Activated T-cell treated with anti-CD3 and anti-CD28 coated beads for 1 hour (primary cell): ENCODE measurements at places on chromosomes 5 and 9.

GRCh38 chr9:128392302-128393144 lies 21.3 kb downstream of the URM1 start:
- no peak for DNase-seq

- no peak for DNase-seq
Measured at GRCh38 chr9:34070606-34071324, 22.1 kb upstream of the UBAP2 start.

DNA sequence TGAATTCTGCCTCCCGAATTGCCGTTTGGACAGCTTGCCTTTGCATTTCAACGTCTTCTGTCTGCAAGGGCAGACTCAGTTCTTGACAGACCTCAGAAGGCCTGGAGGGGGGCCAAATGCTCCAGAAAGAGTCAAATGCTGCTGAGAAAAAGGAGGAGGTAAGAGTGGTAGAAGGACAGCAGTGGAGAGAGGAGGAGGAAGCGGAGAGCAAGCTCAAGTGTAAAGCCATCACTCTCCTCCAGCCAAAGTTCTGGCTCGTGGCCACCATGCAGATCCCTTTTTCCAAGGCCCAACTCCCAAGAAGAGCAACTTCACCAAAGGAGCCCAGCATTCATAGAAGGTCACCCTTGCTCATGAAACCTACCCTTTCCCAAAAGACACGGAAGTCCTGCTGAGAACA lies 36.9 kb upstream of the SMIM23 start:
- DNase-seq = no peak

GRCh38 chr9:117034866-117035265 lies 347.8 kb downstream of the TRIM32 start:
- no peak for DNase-seq

DNA sequence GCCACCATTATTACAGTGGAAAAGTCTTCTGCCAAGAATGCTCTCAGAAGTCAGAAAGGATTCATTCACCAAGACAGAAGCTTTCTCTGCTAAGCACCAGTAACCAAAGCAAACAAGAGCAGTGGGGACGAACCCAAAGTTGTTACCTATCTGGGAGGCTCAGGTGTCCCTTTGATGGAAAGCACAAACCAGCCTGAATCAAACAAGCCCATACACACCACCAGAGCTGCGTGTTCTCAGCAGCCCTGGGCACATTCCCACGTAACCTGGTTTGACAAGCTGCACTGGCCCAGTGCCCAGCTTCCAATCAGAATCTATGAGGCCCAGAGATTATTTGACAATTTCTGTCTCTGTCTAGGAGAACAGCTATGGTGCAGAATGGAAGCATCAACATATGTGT lies 252.6 kb downstream of the ACTL7B start:
- no peak for DNase-seq

GRCh38 chr5:51156838-51157237 lies 226.4 kb upstream of the ISL1 start:
- no peak for DNase-seq

- no peak for DNase-seq
Measured at GRCh38 chr9:98924946-98925820, 18.5 kb upstream of the COL15A1 start.

GRCh38 chr9:77957652-77958051 lies 74.0 kb downstream of the GNAQ start:
- no peak for DNase-seq

GRCh38 chr9:23598994-23599393 lies 227.0 kb downstream of the ELAVL2 start:
- DNase-seq = no peak

DNA sequence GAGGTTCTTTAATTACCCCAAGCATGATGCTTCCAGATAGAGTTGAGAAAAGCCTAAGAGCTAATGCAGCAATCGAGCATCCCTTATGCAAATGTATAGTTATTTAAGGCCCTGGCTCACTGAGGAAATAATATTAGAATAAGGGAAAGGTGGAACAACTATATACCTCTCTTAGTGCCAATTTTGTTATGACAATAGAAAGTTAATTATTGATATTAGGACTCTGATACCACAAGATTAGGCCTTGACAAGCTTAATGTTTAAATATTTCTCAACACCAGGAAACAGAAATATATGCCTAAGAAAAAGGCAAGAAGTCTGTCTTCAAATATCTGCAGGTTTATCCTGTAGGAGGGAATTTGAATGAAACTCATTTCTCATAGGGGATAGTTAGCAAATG lies 371.0 kb downstream of the PRELID2 start:
- DNase-seq = no peak

DNA sequence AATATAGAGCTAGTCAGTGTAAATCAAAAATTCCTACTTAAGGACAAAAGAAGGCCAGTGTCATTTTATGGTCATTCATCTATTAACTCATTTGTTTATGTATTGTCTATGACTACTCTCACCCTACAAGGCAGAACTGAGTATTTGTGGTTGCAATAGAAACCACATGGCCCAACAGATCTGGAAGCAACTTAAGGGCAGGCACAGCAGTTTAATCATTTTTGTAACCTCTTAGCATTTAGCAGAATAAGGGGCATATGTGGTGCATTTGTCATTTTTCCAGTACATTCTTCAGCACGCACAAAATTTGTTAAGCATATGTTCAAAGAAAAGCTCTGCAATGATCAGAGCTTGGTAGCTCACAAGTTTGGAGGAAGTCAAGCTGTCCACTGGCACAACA lies 1.1 kb downstream of the FKBP15 start:
- no peak for DNase-seq

GRCh38 chr5:163305655-163306054 lies 131.7 kb upstream of the CCNG1 start:
- no peak for DNase-seq
